SK-N-SH treated with all-trans-retinoic acid at 6 μM for 48 hours (cell line): ENCODE measurements at places on chromosomes 2 and 18.
A peak's percentile ranks its signal among the peaks of the same experiment; 100 is the strongest.

DNA sequence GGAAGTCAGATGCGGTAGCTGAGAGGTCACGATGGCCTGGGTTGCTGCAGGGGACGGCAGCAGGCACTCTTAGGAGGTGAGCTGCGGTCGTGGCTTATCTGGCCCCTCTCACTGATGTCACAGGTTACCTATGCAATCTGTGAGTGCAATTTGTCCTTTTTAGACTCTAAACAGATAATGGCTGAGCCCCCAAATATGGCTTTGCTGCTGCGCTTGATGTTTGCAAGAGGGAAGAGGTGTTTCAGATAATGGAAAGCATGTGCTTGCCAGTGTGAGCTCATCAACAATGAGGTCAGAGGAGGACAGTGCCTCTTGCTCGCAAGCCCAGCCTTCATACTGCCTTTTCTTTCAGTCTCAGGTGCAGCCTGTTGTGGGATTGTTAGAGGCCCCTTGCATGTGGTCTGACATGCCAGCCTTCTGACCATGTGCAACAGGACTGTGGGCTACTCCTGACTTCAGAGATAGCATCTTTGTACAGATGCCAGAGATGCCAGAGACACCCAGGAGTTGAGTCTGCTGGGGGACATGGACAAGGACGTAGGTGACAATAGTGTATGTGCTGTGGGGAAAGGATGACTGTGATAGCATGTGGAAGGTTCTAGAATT lies 151.3 kb downstream of the TANC1 start:
- peak; percentile 34; the same call in 2 of the 3 replicates for ATAC-seq

- ATAC-seq, result peak; percentile 93
These were observed 14.2 kb downstream of the PMS1 start for GRCh38 chr2:189798312-189799029.

- ATAC-seq, result peak; percentile 7; the same call in 1 of the 3 replicates
These were observed 80.2 kb upstream of the PKDCC start for GRCh38 chr2:41967476-41968181.

DNA sequence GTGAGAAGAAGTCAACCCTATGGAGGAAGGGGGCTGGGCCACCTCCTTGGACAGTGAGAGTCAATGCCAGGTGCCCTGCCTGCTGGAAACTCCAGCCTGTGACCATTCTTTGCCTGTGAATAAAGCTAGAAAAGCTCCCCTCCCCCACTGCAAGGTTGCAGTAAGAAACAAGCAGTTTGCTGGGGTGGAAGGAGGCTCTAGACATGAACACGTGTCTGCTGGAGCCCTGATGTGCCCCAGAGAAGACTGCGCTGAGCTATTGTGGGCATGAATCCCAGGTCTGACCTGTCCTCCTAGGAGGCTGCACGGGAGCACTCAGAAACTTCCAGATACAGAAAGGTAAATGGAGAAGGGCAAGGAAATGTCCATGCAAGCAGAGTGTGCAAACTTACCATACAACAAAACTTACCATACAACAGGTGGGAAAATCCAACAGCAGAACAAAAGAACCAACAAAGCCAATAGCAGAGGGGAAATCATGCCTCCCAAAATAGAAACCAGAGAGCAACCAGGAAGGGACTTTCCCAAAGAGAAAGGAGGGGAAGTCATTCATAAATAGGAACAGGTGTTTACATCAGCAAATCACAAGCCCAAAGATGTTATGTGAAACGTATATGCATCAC lies 278.7 kb downstream of the BCL2 start:
- no peak for ATAC-seq

GRCh38 chr18:76373297-76373696 lies 121.7 kb downstream of the ZNF516 start:
- no peak for ATAC-seq

DNA sequence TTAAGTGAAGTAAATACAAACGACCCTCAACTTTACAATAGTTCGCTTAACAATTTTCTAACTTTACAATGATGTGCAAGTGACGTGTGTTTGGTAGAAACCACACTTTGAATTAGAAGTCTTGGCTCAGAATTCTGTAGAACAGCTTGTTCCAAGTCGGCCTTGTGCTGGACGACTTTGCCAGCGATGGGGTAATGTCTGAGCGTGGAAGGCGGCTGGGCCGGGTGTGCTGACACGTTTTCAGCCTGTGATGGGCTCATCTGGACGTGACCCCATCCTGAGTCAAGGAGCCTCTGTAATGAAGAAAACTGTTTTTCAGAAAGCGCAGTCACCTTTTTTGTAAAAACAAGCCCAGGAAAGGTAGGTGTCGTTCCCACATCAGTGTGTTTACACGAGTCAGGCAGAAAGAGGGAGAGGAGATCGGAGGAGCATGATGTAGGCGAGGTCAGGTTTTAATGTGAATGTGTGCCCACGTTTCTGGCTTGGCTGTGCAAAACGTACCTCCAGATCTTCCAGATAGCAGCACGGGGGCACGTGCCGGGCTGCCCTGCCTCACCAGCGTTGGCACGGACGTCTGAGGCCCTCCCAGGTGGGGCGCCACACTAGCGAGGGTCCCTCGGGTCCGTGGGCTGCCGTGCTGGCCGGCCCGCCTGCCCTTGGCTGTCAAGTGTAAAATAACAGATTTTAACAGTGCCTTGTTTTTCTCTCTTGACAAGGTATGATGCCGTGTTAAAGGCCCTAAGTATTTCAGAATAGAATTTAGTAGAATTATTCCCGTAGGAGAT lies 54.6 kb downstream of the CTDP1 start:
- ATAC-seq, result no peak

DNA sequence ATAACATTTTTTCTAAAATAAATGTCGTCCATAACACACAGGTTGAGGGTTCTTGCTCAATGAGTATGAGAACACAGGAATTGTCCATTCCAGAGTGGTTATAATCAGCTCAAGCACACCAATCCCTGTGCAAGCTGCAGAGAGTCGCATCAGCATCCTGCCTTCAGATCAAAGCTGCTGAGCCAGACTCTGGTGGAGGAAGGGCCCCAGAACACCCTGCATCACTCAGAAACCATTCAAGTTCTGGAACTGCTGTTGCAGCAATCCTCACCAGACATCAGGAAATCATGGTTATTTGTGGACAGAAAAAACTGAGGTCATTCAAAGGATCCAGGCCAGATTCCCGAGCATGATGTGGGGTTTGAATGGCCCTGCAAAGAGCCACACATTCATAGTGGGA lies 44.5 kb downstream of the DNER start:
- ATAC-seq, result no peak

- no peak for ATAC-seq
These were observed 137.7 kb upstream of the HDAC4 start for GRCh38 chr2:239538357-239539052.

DNA sequence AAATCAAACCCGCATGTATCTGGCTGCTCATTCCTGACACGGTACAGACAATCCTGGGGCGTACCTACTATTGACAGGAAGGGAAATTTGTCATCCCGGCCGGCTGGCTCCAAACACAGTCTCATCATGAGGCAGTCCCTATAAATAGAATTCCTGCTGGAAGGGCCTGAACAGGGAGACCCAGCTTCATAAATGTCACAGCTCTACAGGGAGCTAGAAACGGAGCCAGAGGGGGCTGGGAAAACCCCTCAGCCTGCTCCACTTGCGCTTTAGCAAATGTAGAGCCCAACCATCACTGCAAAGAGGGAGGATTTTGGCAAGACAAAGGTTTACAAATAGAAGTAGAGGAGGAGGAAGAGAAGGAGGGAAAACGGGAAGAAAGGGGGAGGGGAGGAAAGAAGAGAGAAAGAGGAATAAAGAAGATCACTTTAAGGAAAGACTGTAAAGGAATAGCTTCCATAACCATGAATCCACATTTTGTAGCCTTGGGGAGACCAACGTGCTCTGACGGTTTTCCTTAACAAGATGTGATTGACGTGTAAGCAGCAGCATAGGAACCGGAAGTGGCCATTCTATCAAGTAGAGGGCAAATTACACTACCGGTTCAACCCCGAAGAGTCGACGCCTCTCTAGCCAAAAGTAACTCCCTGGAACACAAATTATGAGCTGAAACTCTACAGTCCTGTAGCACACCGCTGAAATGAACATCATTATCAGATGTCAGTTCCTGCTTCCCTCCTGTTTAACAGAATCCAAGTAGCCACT lies 56.8 kb upstream of the TTN start:
- peak; percentile 79 for ATAC-seq

DNA sequence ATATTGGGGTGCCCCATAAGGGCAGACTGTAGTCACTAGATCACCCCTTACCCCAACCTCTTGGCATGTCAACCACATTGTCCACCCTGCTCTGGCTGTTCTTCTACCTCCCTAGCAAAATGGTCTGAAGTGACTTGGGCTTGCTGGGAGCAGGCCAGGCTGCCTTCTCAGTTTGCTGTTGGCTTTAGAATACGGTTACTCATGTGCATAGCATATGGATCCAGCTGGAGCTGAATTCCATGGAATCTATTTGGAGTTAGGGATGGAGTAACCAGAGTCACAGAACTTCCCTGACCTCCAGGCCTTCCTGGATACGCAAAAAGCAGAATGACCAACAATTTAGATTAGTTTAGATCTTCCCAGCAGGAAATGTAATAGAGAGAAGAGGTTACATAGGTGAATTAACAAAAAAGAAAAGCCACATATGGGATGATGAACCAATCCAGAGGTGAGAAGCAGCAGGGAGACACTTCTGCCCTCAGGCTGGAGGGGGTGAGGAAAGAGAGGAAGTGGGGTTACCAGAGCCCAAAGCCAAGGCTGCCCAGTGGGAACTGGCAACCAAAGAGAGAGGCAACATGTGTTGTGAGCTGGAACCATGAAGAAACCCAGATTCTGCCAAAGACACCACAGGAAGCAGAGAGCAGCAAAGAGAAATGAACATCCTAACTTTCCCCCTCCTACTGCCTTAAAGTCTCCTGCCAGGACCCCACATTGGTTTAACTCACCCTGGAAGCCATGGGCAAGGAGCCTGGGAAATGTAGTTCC lies 26.1 kb downstream of the PKDCC start:
- ATAC-seq, result no peak

DNA sequence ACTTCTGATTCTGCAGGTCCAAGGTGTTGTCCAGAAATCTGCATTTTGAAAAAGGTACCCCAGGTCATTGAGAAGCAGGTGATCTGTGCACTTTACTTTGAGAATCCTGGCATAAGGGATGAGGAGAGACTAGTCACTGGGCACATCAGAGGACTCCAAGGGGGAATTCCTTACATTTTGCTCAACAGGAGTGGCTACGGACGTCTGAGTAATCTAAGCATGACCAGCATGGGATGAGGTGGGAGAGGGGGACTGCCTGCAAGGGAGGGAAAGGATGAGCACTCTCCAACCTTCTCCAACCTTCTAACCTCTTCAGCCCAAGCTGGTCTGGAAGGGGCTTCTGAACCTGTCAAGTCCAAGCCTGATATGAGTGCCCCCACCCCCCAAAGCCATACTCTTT lies 55.5 kb downstream of the MARCHF4 start:
- ATAC-seq, result peak; percentile 82

- ATAC-seq, result no peak
These were observed 24.2 kb downstream of the SIX3 start for GRCh38 chr2:44965684-44966083.

DNA sequence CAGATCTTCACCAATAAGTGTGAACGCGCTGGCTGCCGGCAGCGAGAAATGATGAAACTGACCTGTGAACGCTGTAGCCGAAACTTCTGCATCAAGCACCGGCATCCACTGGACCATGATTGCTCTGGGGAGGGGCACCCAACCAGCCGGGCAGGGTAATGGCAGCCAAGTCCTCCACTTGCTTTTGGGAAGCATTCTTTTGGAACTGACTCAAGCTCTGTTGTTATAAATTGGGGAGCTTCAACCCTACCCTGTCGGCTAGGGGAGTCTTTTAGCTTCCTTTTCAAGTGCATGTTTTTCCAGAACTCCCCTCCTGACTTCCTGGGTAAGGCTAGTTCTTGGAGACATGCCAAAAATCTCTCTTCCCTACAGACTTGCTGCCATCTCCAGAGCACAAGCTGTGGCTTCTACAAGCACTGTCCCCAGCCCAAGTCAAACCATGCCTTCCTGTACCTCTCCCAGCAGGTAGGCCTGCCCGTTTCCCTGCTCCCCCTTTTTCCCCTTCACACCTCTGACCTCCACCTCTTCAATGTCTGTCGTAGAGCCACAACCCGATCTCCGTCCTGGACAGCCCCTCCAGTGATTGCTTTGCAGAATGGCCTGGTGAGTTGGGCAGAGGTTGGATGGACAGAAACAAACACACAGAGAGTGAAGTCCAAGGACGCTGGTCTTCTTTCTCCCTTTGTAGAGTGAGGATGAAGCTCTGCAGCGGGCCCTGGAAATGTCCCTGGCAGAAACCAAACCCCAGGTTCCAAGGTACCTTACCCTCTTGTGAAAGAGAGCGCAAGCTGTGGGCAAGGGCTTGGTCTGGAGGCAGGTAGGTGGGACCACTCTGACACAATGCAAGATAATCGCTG lies 1.5 kb downstream of the ZFAND2B start:
- ATAC-seq, result no peak

- no peak for ATAC-seq
These were observed 3.2 kb downstream of the UBXN4 start for GRCh38 chr2:135744760-135745314.

GRCh38 chr2:241776336-241777169 lies at the start of gene GAL3ST2:
GAL3ST2 (plus strand) TSS chr2:241776822; CDS start chr2:241776956, 134 bp downstream.
- no peak for ATAC-seq

- no peak for ATAC-seq
These were observed 39.2 kb downstream of the GNAL start for GRCh38 chr18:11728249-11728648.

- ATAC-seq, result no peak
These were observed 61.1 kb upstream of the RAPH1 start for GRCh38 chr2:203596183-203596582.

GRCh38 chr2:170905864-170906263 lies 23.2 kb upstream of the GORASP2 start:
- no peak for ATAC-seq
